Right ventricle myocardium inferior (tissue), 1 donor: ENCODE measurements at places on chromosomes 12 and 14. TPM values are rescaled to one million over a fixed set of nuclear protein-coding genes. Genes with fewer than 3 reads are reported as not detected.
A peak's percentile ranks its signal among the peaks of the same experiment; 100 is the strongest.

GRCh38 chr12:44227616-44228015, 391.7 kb downstream of the TMEM117 start:
- no peak for DNase-seq

DNA sequence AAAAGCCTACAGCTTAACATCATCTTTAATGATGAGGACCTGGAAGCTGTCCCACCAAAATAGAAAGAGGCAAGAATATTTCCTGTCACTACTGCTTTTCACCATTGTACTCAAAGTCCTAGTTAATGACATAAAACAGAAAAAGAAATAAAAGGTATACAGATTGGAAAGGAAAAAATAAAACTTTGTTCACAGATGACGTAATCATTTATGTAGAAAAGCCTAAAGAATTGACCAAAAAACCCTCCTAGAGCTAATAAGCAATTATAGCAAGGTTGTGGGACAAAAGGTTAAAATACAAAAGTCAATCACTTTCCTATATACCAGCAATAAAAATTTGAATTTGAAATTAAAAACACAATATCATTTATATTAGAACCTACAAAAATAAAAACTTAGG, 97.2 kb upstream of the MDGA2 start:
- DNase-seq, result no peak

DNA sequence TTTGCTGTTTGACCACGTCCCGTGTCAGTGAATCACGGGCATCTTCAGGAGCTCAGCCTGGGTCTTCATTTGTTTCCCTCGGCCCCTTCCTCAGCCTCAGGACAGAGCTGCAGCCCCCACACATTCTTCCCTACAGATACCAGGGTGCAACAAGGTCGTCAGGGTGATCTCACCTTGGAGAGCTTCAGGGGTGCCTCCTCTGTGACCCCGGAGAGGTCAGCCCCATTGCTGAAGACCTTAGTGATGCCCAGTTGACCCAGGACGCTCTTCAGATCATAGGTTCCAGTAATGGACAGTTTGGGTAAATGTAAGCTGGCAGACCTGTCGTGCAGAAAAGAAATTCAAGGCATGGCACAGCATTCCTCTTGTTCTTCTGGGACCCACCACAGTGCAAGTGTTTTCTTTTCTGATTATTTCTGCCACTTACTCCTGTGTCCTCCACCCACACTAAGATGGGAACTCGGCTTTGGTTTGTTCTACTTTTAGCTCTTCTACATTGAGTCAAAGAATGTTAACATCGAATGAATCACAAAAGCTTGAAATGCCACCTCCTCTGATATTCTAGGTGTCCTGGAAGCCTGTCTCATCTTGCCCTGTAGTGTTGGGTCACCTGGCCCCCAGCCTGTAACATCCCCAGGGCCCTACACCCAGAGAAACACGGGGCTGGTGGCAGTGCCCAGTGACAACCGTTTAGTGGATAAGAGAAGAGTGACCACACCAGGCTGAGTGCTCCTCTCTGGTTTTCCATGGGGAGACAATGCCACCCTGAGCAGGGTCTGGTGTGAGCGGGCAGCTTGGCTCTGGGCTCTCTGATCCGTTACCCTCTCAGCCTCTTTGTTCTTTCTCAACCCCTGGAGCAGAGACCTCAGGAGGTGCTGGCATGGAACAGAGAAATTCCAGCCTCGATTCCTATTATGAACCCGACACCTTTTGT, 8.8 kb downstream of the SERPINA1 start:
- no peak for DNase-seq

The FOXN4 gene
- total RNA-seq, result not detected

DNA sequence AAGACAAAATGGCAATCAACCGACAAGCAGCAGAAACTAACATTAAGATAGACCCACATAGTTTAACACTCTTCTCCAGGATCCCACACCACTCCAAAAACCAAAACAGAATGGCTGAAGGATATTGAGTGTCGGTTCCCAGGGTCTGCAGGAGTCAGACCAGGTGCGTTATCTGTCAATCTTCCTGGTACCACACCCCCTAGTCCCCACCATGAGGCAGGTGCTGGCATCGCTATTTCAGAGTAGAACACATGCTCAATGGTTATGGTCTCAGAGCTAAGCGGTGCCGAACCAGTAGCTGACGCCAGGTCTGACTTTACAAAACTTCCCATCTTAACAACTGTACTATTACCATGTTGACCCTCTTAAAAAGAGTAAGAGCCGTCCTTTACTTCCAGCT, 10.2 kb downstream of the STX2 start:
- DNase-seq, result no peak

DNA sequence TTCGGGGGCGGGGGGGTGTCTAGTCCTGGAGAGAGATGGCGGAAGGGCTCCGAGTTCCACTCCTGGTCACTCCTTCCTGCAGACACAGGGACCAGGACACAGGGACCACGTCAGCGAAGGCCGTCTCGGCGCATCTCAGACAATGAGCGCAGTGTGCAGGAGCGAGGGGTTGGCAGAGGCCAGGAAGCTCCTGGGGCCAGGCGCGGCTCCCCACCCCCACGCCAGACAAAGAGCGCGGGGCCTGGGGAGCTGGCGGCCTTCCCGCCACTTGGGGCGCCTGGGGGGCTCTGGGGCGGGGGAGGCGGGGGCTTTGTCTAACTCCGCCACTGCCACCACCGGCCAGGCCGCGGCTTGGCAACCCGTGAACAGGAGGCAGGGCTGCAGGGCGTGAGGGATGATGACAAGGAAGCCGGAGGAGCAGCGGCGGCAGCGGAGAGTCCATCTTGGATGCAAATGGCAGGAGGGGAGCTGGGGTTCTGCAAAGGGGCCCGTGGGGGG, 2.2 kb downstream of the CDK2AP1 start:
- DNase-seq, result peak; percentile 87

The KRT2 gene
- total RNA-seq, result not detected

The ADAMTS20 gene
- total RNA-seq, result not detected

DNA sequence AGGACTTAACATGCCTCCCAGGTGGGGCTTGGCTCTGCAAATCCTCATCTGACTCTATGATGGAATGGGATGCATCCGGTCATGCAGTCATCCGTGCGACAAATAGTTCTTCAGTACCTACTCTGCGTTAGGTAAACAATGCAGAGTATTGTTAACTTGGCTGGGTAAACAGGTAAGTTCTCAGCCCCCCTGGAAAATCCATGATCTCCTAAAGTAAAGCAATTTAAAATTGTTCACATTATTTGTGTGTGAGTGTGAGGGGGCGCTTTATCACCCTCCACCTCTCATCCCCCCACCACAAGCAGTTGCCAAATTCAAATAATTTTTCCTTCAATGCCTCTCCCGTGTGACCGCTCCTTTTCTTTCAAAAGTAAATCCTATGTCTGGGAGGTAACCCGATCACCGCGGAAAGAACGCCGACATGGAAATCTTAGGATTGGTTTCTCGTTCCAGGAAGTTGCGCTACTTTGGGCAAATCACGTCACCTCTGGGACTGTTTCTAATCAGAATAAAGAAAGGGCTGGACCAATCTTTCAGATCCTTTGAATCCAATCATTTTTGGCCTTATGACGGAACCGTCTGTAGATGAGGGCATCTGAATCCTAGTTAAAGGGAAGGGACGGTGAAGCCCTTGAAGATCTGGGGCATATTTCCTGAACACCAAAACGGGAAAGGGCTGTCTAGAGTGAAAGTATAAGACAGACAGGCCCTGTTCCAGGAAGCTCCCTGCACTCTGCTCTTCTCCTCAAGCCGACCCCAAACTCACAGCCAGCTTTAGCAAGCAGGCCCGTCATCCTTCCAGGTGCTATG, 44.0 kb upstream of the SINHCAF start:
- DNase-seq, result no peak

The DDIT3 gene
- total RNA-seq, result 19.2 TPM

The NYNRIN gene
- total RNA-seq, result 9.5 TPM

The PRH1 gene
- 4.2 TPM for total RNA-seq

DNA sequence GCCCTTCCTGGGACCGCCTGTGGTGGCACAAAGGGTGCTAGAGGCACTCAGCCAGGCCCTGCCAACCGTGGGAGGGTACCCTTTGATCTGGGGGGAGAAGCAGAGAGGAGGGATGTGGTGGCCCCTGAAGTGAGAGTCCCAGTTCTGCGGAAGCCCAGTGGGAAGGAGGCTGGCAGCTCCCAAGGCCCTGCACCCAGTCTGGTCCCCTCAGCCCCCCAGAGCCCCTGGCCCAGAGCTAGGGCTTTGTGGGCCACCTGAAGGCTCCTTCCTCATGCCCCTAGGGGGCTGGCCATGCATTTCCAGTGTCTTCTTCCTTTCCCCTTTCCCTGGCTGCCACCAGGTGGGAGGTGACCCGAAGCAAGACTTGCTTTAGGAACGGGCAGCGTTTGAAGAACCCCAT, 44.3 kb downstream of the PLEKHG3 start:
- DNase-seq, result peak; percentile 27

DNA sequence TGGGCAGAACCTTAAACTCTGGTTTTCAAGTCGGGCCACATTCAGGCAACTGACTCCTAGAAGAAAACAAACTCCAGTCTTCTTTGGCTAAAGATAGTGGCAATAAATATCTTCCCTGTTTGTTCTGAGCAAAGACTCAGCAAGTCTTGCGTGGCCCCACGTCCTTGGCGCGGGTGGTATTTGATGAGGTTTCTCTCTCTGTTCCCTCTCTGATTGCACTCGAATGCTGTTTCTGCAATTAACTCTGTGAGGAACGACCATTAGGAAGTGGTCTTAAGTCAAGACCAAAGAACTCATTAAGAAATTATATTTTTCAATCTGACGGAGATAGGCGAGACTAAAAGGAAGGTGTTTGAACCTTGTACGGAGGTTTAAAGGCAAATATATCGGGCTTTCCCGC, 177.6 kb downstream of the TMEM132C start:
- DNase-seq, result no peak

The KRT3 gene
- not detected for total RNA-seq

GRCh38 chr14:21882226-21882625, 208.6 kb upstream of the OR4E1 start:
- DNase-seq, result no peak
